ENCODE measurements at places on chromosomes 4 and X.

DNA sequence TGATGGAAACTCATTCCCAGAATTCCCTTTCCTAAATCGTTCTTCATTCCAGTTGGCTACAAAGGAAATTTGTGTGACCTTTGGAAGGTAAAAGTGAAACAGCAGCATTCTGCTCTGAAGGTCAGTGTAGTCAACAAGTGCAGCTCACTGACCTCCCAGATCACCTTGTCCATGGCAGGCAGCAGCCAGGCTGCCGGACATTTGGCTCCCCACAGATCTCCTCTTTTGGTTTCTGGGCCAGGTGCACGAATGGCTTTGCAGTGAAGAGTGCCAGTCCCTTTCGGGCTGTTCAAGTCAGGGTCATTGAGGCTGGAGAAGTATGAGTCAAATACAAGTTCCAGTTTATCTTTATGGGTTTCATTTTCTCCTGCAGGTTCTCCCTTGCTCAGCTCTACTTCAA is 14.3 kb downstream of the GPRIN3 start:
- no peak for DNase-seq

DNA sequence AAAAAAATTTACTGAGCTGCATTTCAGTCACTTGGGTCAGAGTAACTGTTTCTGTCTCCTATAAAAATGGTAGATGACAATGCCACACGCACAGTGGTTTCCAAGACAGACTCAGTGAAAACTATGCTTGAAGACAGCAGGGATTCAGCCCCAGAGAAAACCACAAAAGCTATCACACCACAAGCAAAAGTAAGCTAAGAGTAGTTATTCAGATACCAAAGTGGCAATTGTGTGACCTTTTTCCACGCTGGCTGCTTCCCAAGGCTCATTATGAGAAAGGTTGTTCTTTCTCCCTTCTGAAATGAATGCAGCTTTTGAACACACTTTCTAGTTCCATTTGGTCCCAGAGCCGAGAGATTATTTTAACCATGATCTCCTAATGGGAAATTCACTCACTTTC is 46.4 kb upstream of the GPM6B start:
- DNase-seq = no peak

GRCh38 chrX:110281377-110281776 is 36.5 kb downstream of the AMMECR1 start:
- no peak for DNase-seq

DNA sequence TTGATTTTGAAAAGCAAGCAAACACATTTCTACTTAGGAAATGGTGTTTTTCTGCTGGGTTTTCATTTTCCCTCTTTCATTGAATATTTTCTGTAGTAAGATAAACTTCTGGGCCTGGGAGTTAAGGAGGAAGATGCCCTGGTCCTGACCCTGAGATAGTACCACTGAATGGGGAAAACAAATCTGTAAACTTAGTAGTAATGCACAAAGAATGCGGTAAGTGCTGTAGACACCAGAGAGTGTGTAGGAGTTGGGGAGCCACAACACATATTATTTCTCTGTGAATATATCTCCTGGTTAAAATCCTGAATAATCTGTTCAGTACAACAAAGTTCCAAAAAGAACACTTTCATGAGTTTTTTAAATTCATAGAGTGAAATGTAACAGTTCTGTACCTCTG is 178.3 kb downstream of the MAPK10 start:
- DNase-seq = no peak

GRCh38 chr4:100084892-100085291 is 105.4 kb downstream of the DDIT4L start:
- DNase-seq = no peak

DNA sequence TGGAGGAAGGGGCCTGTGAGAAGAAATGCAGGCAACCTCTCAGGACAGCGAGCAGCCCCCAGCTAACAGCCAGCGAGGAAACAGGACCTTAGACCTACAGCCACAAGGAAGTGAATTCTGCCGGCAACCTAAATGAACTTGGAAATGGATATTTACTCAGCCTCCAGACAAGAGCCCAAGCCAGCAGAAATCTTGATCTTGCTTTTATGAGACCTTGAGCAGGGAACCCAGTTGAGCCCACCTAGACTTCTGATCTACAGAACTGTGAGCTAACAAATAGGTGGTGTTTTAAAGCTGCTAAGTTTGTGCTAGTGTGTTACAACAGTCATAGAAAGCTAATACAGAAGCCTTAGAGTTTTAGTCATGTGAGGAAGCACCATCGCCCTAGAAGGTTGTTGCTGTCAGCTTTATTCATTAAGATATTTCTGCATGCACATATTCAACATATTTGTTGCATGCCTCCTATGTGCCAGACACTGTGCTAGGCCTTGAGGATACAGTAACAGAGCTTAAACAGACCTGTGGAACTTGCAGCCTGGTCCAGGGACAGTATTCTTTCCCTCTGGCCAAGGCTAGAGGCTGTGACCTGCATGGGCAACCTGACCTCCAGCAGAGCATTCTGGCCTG is 50.3 kb downstream of the NALF2 start:
- DNase-seq = no peak

- DNase-seq = no peak
These were observed 11.8 kb downstream of the HTN1 start for GRCh38 chr4:70062000-70062399.

GRCh38 chr4:179095585-179096221 is 1653.5 kb upstream of the AGA start:
- no peak for DNase-seq

GRCh38 chr4:141730805-141731204 is 94.4 kb downstream of the IL15 start:
- DNase-seq = no peak

DNA sequence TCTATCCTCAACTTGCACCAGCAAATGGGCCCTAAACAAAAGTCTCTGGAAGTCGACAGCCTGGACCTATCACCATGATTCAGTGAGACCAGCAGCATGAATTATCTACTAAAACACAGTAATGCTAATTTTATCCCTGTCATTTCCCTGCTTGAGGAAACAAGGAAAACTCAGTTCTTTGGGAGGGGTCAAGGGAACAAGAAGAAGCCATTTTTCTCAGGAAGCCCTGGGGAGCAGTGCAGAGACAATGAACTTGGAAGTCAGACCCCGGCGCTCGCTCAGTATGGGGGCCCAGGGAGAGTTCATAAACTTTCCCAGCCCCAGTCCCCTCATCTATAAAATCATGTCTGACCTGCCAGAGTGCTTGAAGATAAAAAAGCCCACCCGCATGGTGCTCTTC is 50.4 kb downstream of the DCTD start:
- DNase-seq = no peak

DNA sequence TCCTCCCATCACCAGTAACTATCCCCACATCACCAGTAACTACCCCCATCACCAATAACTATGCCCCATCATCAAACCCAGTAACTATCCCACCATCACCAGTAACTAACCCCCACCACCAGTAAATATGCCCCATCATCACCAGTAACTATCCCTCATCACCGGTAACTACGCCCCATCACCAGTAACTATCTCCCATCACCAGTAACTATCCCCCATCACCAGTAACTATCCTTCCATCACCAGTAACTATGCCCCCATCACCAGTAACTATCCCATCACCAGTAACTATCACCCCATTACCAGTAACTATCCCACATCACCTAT is 2.9 kb downstream of the ASMTL start:
- no peak for DNase-seq

GRCh38 chr4:119020158-119020557 is 115.5 kb upstream of the MYOZ2 start:
- no peak for DNase-seq

GRCh38 chr4:117783716-117784115 is 250.6 kb upstream of the NDST3 start:
- DNase-seq = no peak

DNA sequence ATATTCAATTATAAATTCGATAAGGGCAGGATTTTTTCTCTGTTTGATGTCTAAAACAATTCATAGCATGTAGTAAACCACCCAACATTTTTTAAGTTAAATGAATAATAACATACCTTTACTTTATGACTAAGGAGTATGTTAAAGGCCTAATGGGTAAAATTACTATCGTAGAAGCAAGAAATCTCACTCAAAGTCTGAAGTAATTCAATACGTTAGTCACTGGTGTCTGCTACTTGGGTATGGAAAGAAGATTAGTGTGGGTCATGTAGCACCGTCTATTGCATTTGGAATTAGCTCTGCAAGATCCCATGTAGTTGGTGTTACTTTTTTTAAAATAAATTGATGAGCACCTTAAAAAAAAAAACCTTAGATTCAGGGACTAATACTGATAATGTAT is 374.5 kb downstream of the GRID2 start:
- DNase-seq = no peak

GRCh38 chr4:35604252-35604651 is 640.1 kb downstream of the ARAP2 start:
- no peak for DNase-seq

DNA sequence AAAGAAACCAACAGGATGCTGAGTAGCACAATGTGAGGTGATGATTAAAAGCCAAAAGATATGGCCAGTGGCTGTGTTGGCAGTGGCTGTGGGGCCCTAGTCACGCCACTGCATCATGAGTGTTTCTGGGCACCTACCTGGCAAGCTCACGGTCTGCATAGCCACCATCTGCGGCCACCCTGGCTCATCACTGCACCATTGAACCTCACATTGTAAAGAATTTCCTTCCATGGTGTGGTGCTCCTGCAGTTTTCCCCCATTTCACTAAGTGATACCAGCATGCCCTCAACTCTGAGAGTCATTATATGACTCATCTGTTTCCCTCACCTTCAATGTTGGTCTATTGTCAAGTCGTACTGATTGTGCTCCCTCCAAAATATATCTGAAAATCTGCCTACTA is 45.5 kb upstream of the CLNK start:
- DNase-seq = no peak

DNA sequence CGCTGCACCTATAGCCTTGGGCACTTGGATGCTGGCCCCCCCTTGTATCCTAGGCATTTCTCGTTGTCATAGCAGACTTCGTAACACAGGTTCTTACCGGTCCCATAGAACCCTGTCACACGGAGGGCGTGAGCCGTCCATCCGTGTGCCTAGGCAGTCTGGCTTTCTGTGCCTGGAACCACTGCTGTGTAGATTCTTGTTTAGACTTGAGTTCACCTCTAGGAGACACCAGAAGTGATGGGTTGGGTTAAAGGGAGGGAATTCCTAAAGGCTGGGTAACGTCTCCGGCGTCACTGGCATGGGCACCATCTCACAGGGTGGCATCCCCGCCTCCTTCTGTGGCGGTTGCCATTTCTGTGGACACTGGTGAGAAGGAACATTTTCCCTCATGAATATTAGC is 13.5 kb upstream of the NKX1-1 start:
- DNase-seq = no peak

DNA sequence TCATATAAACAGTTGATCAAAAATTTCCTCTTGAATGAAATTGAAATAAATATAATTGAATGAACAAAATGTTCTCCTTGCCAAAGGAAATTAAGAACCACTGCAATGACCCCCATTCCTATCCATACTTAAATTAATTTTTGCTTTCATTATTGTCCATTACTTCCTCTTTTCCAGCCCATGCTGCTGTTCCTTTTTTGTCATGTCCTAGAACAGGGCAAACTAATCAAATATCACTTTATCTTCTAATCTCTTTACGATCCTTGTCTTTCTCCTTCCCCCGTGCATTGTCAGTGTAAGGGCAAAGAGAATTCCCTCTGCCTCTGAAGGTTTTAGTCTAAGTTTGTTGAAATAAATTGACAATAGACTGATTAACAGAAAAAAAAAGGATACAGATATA is 203.0 kb downstream of the CENPC start:
- DNase-seq = no peak

GRCh38 chr4:88823058-88823919 is 125.7 kb upstream of the NAP1L5 start:
- peak; percentile 36 for DNase-seq

Data from activated T-helper 1 cell treated with Interleukin-2 at 50 U/mL for 16 hours (primary cell).